Activated T-cell treated with anti-CD3 and anti-CD28 coated beads, Interleukin-2, amount 50 U/mL, for 48 hours (primary cell): ENCODE measurements at places on chromosomes 12 and 14.
A peak's percentile ranks its signal among the peaks of the same experiment; 100 is the strongest.

GRCh38 chr14:70064136-70064865, 124.5 kb downstream of the SLC8A3 start:
- DNase-seq: no peak

DNA sequence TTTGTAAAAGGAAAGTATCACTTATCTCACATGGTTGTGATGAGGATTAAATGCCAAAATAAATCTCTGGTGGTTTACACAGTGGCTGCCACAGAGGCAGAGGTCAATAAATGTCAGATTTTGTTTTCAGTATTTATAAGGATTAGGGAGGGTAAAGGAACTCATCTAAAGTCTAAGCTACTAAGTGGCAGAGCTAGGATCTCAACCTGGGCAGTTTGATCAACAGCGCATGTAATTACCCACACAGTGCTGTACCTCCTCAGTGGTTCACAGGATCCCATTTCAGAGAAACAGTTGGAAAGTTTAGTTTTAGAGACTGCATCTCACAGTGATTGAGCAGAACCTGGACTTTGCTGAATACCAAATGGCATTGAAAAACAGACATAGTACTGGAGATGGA, 44.9 kb upstream of the RIC8B start:
- DNase-seq: no peak

- peak; percentile 47 for DNase-seq
Measured at GRCh38 chr12:64385468-64385867, 5.1 kb downstream of the C12orf56 start.

GRCh38 chr12:28631831-28632230, 441.6 kb downstream of the CCDC91 start:
- DNase-seq: no peak

- no peak for DNase-seq
Measured at GRCh38 chr12:25794571-25794970, 163.9 kb upstream of the RASSF8 start.

- no peak for DNase-seq
Measured at GRCh38 chr14:96589577-96589976, 87.4 kb downstream of the PAPOLA start.

DNA sequence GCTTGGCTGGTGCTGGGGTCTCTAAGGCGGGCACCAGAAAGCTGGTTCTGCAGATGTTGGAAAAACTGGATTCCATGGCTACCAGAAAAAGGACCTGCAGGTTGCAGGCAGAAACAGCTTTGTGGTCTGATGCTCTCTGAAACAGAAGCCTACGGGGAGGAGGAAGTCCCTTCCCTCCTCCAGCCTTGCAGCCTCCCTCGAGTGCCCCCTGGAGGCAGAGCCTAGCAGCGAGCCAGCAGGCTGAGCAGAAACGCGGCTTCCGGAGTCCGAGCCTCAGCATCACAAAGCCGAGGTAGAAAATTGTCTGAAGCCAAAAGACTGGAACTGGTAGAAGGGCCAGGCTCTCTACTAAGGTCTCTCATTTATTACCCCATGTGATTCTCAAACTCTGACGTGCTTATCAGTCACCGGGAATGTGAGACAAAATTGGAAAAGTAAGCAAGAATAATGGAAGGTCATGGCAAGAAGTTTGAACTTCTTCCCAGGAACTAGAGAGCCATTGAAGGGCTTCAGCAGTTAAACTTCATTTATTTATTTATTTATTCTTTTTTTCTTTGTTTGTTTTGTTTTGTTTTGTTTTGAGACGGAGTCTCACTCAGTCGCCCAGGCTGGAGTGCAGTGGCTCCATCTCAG, 82.2 kb upstream of the CPSF6 start:
- peak; percentile 96 for DNase-seq
